ENCODE measurements at places on chromosomes 16 and 17. TPM values are rescaled to one million over a fixed set of nuclear protein-coding genes. Genes with fewer than 3 reads are reported as not detected.

GRCh38 chr16:79644971-79645667 is 44.6 kb upstream of the MAF start:
- peak; percentile 24 for DNase-seq

DNA sequence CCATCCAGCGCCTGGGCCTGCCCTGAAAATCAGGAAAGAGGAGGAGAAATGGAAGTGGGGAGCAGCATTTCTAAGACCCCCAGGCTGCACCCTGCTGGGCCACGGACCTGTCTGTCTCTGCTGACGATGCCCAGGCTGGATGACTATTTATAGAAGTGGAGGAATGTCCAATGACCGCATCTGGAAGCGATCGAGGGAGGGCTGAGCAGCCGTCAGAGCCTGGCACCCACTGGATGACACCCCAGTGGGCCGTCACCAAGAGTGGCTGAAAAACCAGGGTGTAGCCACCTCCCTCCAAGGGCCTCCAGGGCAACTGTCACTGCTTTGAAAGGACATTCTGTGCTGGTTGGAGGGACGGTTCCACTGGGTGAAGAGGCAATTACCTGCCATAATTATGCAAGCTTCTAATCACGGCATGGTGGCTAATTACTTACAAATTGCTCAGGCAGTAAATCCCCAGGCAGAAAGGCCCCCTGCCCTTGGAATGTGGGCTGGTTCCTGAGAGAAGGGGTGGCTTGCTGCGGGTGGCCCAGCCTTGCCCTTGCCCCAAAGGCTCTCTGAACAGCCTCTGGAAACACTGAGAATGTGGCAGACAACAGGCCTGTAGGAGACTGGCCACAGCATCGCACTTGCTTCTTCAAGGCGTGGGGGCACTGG is 332.1 kb downstream of the C16orf95 start:
- no peak for DNase-seq

GRCh38 chr17:76496464-76496863 is 4.8 kb downstream of the RHBDF2 start:
- no peak for DNase-seq

- DNase-seq: no peak
Observed at GRCh38 chr16:29302976-29303375, 103.5 kb downstream of the NPIPB11 start.

The GABARAPL2 gene
- 87.7 TPM for total RNA-seq

The ACE gene
- 2.1 TPM for total RNA-seq

The LITAF gene
- total RNA-seq: 95.0 TPM
